ENCODE measurements at places on chromosomes 5 and 9.

DNA sequence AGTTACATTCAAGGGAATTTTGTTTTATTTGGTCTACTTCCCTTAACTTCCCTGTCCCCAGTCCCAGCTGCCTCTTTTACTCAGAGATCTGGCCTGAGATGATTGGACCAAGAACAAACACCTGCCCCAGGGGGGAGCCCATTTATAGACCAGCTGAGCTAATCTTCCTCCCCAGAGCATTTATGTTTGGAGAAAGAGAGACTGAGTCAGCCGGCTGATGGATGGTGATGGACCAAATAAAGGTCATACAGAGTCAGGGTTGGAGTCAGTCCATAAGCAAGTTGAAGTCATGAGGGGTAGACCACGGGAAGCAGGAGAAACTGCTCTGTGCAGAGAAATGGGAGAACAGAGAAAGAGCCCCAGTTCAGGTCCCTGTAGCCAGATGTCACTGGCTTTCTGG is 77.7 kb downstream of the TMEM174 start:
- no peak for DNase-seq

- DNase-seq: no peak
Observed at GRCh38 chr5:51091816-51092215, 291.4 kb upstream of the ISL1 start.

DNA sequence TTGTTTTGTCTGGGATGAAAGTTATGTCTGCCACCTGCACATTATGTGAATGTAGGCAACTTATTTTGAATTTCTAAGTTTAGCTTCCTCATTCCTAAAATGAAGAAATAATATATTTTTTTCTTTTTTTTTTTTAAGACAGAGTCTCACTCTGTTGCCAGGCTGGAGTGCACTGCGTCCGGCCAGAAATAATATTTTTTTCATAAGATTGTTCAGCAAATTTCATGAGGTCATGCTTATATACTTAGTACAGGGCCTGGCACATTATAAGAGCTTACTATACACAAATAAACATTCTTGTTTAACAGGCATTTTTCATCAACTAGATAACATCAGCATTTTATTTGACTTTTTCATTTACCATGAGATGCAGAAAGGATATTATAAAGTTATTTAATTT is 368.5 kb downstream of the GABRG2 start:
- DNase-seq: no peak

DNA sequence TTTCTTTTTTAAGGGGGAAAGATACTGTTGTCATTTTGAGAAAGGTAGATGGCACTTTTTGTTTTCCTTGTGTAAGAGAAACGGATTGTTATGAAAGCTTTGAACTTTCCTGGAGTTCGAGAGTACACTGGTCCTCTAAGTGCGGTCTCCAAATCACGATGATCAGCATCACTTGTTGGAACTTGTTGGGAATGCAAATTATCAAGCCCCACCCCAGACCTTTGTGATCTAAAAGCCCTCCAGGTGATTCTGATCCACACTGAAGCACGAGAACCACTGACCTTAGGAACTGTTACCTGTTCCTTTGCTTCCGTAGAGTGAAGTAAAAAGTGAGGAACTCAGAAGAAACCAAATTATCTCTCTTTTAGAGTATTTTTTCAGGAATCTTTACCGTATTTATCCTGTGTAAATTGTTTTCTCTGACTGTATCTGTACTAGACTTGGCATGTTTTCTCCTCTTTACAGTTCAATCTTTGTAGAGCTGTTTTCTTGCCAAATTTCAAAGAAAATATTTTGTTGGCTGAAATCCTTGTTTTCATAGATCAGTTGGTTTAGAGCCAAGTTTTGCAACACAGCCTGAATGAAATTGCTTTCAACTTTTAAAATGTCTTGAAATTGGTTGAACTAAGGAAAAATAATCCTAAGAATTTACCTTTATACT is 4.0 kb downstream of the MAT2B start:
- DNase-seq: no peak

DNA sequence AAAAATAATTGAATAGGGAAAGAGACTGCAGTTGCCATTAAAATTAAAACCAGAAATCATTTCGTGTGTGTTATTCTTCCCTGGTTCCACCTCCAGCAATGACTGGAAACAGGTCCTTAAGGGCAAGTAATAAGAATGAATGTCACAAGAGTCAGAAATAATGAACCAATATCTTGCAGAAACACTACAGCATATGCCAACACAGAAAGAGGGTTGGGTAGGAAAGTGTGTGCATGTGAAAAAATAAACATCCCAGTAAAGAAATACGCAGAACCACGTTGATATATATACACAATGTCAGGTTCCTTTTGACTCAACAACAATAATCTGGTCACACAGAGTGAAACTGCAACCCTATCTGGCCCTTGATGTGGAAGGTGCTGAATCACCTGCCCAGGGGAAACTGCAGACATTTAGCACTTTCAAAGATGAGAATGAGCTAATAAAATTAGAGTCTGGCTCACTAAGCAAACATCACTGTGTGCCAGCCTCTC is 15.0 kb downstream of the HMHB1 start:
- DNase-seq: peak; percentile 53

DNA sequence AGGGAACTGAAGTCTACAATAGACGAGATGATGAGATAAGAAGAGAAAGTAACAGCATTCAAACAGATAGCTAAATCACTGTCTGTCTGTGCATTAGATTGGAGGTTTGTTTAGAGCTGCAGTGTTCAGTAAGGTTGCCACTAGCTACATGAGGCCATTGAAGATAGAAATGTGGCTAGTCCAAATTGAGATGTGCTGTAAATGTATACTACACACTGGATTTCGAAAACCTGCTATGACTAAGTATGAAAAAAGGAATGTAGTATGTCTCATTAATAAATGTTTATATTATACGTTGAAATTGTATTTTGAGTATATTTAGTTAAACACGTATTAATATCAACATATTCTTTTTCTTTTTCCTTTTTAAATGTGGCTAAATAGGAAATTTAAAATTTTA is 142.1 kb downstream of the XRCC4 start:
- DNase-seq: no peak

- no peak for DNase-seq
Observed at GRCh38 chr5:163579729-163580128, 74.3 kb downstream of the MAT2B start.

DNA sequence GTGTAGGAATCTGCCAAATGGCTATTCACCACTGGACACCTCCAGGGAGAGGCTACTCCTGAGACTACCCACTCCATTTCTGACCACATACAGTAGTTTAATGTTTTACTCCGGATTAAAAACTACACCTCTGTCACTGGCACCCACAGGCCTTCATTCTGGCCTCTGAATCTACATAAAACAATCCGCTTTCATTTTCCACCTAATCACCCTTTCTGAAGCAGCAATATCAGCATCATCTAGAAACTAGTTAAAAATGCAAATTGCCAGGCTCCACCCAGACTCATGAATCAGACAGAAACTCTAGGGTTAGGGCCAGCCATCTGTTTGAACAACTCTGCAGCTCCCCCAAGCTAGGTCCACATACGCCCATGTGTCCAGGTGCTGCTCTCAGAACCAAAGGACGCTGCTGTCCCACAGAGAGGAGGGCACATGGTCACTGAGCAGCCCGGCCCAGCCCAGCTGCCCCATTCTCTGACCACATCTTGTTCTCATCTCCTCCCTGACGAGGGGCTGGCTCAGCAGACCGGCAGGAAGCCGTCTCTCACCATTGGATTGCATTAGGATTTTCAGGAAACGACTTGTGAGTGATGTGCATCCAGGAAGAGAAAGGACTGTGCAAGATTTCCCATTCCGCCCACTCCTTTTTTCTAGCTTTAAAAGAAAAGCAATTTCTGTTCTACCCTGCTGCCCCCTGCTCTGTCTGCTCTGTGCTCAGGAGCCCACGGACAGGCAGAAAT is 34.7 kb downstream of the ADAM19 start:
- no peak for DNase-seq

All from NCI-H510A (cell line).